ENCODE measurements at places on chromosomes 2 and 18.
A peak's percentile ranks its signal among the peaks of the same experiment; 100 is the strongest.

GRCh38 chr2:17634997-17635396 lies 94.5 kb downstream of the VSNL1 start:
- DNase-seq: no peak

DNA sequence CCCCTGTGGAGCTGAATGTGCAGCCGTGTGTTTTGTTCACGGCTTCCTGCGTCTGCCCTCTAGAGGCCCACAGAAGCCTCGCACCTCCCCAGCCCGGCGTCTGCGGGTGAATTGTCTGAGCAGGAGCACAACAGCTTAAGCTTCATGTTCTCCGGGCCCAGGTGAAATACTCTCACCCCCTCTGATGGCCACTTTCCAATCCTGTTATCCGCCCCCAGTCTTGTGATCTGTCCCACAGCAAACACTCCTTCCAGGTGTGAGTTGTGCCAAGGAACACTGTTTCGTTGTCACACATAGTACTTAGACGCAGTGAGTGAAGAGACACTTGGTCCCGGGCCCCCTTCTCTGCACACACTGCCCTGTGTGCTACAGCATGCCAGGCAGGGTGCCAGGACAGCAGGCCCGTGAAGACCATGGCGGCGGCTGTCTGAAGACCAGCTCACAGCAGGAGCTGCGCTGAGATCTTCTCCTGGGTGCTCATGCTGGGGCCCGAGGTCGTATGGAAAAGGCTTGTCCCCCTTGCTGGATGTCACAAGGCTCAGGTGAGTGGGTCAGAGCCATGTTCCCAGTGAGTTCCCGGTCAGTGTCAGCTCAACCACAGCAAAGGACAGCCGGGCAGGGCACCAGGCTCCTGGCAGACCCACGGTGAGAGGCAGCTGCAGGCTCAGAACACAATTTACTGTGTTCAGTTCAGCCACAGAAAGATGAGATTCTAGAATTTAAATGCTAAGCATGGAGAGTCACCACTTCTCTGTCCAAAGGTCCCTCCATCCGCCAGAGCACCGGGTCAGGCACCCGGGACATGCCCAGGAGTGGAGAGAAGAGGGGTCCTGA lies 6.8 kb upstream of the PXDN start:
- peak; percentile 58 for DNase-seq

DNA sequence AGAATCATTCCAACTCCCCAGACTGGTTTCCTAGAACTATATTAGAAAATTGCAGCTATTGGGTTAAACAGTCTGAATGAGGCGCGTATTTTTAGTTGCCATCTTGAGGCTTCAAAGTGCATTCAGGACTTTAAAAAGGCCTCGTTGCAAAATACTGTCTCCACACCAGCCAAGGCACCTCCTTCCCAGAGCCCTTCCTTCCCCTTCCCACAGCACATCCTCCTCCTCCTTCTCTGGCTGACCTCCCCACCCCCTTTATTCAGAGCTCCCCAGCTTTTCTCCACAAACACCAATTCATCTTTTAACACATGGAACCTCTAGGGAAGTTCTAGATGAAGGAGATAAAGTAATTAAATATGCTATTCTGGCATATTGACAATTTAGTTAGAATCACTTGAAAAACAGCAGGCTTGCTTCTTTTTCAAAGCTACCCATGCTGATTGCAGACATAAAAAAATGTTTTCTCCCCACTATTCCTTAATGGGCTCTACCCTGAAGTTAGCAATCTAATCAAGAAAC lies 90.3 kb downstream of the RTP5 start:
- no peak for DNase-seq

- DNase-seq: no peak
These were observed 175.6 kb upstream of the RAB6C start for GRCh38 chr2:129803871-129804270.

DNA sequence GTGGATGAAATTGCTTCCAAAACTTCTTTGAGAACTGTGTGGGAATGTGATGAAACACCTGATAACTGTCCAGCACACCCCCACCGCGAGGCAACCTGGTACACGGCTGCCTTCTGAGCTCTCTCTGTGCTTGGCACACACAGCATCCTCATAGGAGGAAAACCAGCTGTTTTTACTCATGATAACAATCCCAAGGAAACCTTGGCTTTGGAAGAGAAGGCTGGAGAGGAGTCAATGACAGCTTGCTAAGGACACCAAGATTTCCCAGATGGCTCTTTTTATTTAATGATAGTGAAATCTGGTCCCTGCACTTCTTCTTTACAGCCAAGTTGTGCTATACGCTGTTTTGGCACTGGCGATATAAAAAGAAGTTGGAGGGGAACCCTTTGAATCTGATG lies 232.5 kb upstream of the FN1 start:
- no peak for DNase-seq

DNA sequence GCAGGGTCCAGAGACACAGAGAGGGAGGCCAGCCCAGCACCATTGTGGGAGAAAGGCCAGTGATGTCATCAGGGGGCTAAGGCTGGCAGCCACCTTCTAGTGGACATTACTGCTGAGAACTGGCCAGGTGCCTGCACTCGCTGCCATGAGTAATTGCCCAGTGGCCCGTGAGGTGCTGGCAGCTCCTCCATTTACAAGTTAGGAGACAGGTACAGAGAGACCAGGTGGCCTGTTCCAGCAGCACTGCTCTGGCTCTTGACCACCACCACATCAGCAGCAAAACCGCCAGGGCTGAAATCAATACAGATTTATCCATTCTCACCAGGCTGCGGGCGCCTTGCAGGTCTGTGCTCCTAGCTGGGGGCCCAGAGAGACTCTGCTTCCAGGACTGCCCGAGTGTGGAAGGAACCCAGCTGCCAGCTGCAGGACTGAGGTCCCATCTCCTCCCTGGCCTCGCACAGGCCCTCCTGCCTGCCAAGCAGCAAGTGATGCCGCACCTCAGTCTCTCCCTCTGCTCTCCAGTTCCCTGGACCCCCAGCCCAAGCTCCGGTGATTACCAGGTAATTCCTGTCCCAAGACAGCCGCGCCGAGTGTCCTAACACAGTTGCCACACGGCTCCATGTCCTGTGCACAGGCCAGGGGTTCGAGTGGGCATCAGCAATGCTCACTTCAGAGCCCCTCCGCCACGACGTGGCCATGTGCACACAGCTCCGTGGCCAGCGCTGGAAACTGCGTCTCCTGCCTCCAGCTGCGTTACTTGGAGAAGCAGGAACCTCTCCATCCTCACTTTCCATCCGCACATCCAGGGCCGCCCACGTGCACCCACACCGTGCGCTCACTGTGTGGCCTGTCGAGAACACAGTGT lies 101.0 kb upstream of the CTDP1 start:
- no peak for DNase-seq

GRCh38 chr2:174606336-174606735 lies 8.7 kb upstream of the WIPF1 start:
- DNase-seq: no peak

GRCh38 chr2:184879671-184880070 lies 281.3 kb downstream of the ZNF804A start:
- DNase-seq: no peak

DNA sequence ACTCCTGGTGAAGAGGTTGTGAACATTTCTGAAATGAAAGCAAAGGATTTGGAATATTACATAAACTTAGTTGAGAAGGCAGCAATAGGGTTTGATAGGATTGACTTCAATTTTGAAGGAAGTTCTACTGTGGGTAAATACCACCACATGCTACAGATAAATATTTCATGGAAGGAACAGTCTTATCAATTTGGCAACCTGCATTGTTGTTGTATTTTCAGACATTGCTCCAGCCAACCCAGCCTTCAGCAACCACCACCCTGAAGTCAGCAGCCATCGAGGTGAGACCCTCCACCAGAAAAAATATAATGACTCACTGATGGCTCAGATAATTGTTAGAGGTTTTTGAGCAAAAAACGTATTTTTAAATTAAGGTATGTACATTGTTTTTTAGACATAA lies 10.0 kb downstream of the RDH14 start:
- no peak for DNase-seq

DNA sequence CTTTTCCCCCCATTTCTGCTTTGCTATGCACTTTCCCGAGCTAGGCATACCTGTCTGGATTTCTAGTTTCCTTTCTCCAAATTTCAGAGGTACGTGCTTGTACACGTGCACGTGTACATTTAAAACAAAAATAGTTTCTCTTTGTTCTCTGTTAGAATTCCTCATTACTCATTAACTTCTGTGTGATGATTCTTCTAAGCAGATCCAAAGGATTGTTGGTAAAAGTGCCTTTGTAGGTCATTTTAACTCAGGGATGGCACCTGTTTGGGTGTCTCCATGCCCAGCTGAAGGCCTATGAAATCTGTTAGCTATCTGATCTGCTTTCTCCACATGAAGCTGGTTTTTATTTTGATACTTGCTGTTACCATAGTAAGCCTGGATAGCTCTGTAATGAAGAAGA lies 264.3 kb downstream of the LPIN1 start:
- no peak for DNase-seq

- no peak for DNase-seq
These were observed 494.5 kb upstream of the MAP2 start for GRCh38 chr2:208929139-208929864.

GRCh38 chr2:230052299-230052698 lies 16.4 kb downstream of the SLC16A14 start:
- DNase-seq: no peak

DNA sequence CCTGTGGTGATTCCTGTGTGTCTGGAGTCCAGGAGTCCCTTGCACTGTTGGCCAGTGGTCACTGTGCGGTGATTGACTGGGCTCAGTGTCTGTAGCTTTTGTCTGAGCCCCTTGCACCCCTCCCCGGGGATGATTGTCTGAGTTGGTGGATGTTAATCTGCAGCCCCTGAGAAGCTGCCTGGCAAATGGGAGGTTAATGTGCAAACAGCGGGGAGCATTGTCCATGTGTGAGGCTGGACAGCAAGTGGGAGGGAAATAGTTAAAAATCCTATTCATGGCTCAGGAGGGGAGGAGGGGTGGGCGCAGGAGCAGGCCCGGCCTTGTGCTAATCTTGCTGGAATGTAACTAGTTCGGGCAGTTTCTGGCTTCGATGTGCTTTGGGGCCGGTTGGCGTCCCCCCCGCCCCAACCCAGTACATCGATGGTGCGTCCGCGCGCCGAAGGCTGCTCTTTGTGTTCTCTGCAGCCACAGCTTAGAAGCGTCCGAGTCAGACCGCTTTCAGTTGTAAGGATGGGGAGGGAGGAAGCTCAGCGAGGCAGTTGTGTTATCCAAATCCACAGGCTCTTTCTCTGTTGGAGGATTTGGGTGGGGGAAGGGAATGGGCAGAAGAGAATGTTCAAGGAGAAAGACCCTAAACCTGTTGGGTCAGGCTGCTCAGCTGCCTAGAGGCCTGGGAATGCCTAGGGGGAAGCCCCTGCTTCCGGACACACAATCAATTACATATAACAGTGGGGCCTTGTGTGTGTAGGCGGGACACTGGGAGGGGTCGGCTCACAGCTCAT lies 71.8 kb downstream of the TGOLN2 start:
- no peak for DNase-seq

DNA sequence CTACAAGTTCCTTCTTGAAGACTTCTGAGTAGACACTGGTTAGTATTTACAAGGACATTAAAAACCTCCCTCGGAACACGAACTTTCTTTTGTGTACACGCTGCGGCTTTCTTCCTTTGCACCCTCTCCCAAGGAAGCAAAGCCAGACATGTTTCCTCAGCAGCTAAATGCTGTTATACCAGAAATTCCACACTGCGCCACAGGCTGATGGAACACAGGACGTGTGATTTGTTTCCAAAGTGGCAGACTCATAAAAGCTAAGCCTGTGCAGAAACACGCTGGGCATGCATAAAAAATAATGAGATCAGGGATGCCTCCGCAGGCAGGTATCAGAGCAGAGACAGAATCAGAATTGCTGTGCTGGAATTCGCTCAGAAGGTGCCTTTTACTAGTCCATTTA lies 73.0 kb upstream of the RGPD5 start:
- no peak for DNase-seq

GRCh38 chr18:48920408-48921038 lies 30.2 kb downstream of the SMAD7 start:
- DNase-seq: no peak

- DNase-seq: no peak
These were observed 38.2 kb upstream of the MCM6 start for GRCh38 chr2:135914485-135914884.

DNA sequence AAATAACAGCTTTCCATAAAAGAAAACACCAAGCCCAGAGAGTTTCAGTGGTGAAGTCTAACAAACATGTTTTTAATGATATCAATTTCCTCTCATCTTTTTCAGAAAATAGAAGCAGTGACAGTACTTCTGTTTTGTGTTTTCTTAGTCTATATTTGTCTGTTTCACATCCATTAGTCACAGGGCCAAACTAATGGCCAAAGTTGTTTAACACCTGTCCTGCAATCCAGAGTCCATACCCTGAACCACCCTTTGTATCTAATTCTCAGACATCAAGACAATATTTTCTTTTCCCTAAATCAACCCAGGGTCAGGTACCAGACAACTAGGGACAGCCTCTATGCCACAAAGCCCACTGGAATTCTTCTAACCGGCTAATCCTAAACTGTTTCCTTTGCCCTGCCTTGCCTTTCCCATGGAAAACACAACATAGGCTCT lies 25.9 kb downstream of the TMSB10 start:
- DNase-seq: no peak

- DNase-seq: no peak
These were observed 21.0 kb upstream of the GPR17 start for GRCh38 chr2:127624756-127625571.

DNA sequence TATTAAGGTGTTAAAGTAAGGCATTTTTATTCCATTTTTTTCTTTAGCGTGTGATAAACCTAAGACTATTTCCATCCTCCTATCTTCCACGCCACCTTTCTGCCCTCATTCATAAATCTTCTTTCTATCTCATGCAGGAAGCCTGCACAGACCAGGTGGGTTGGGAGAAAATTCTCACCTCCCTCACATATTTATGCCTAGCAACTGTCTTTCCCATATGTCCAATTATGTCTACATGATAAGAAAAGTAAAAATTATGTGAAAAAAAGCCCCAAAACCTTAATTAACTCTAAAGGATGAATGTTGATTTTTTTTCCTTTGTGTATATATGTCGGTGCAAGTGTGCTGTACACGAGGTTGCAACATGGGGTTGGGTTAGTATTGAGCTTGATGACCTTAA lies 225.6 kb upstream of the GCFC2 start:
- no peak for DNase-seq

GRCh38 chr18:54973046-54973445 lies 13.8 kb upstream of the CCDC68 start:
- no peak for DNase-seq

DNA sequence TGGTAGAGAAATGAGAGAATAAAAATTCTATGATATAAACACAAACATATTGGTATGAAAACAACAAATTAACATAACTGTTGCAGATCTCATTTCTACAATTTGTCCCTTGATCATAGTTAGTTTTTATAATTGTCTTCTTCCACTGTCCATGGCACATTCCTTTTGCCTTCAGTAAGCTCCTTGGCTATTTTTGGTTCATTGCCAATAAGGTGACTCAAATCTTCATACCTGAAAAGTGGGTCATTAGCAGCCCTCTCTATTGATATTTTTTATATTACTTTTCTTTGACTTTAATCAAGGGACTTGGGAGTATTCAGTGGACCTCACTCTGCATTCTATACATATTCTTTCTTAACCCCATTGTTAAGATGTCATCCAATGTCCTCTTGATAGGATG lies 552.9 kb downstream of the TDRD15 start:
- no peak for DNase-seq

DNA sequence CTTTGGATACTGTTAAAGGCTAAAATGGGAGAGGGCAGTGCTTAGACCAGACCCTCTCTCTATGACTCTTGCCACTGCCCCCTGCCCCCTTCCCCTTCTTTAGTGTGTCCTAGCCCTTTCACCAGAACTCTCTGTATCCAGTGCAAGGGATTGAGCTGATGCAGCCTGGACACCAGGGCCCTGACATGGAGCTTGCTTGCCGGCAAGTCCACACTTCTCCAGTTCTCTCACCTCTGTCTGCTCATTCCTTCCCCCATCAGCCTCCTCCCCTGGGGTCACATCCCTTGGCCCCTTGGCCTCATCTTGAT lies 1.5 kb upstream of the WNT6 start:
- no peak for DNase-seq

Data from NCI-H1436 treated with DMSO at 0.1 percent for 48 hours (cell line).